ENCODE measurements at places on chromosomes 6 and 20.

- H3K27ac ChIP-seq = no peak overlapping the region
- H3K4me1 ChIP-seq = peaks cover 10% of the 10 kb centered on the region
- H3K36me3 ChIP-seq = no peaks in the 10 kb centered on the region
Observed at GRCh38 chr6:72809746-72810379, 188.0 kb downstream of the KCNQ5 start.

DNA sequence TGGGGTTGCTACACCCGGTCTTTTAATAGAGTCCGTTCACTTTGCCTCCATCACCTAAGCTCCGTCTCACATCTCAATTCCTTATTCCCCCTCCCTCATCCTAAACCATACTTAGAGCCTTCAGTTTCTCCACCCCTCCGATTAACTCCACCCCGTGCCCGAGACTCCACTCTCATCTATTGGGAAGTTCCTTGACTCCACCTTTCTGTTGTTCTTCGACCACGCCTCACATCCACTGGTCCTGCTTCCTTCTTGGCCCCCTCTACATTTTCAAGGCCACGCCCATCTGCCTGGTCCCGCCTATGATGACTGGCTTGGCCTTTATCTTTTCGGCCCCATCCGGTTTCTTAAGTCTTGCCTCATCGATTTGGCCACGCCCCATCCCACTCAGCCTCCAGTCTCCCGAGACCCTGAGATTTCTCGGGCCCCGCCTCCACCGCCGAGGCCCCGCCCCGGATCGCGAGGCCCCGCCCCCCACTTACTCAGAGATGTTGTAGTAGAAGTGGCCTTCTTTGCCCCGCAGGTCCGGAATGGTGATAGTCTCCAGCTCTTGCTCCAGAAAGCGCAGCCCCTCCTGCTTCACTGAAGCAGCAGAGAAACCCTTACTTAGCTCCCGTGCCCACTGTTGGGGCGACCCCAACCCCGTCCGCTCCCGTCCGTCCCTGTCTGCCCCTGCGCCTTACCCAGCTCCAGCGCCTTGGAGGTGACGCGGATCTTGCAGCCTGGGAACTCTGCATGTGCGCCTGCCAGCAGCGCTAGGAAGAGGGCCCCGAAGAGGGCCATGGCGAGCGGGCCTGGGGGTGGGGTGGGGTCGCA, 1.1 kb downstream of the PLTP start:
- no peaks in the 10 kb centered on the region for H3K27me3 ChIP-seq
- peak; percentile 98 for DNase-seq
- H3K4me3 ChIP-seq = peak overlapping the region; percentile 72
- H3K27ac ChIP-seq = peak overlapping the region; percentile 65
- peaks cover 21% of the 10 kb centered on the region for H3K4me1 ChIP-seq
- H3K36me3 ChIP-seq = no peaks in the 10 kb centered on the region

- H3K27me3 ChIP-seq = no peaks in the 10 kb centered on the region
- H3K4me3 ChIP-seq = no peak overlapping the region
- H3K27ac ChIP-seq = no peak overlapping the region
Observed at GRCh38 chr20:62298577-62299249, 4.1 kb upstream of the ADRM1 start.

DNA sequence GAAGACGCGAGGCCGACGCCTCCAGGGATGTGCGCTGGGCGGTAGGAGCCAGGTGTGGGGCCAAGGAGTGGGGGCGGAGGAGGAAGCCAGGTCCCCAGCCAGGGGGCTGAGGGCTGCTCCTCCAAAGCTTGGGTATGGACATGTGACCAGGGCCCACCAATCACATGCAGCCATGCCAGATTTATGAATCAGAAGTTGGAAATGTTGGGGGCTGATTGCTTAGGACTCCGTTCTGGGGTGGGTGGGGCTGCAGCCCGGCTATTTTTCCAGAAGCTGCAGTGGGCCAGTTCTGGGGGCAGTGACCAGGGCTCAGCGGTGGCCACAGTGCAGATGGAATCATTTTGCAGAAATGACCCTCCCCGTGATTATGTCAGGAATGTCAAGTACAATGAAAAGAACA, 96.0 kb downstream of the CEBPB start:
- H3K27me3 ChIP-seq = no peaks in the 10 kb centered on the region
- peak overlapping the region; percentile 34 for H3K4me3 ChIP-seq
- DNase-seq = peak; percentile 99
- H3K27ac ChIP-seq = peak overlapping the region; percentile 98

DNA sequence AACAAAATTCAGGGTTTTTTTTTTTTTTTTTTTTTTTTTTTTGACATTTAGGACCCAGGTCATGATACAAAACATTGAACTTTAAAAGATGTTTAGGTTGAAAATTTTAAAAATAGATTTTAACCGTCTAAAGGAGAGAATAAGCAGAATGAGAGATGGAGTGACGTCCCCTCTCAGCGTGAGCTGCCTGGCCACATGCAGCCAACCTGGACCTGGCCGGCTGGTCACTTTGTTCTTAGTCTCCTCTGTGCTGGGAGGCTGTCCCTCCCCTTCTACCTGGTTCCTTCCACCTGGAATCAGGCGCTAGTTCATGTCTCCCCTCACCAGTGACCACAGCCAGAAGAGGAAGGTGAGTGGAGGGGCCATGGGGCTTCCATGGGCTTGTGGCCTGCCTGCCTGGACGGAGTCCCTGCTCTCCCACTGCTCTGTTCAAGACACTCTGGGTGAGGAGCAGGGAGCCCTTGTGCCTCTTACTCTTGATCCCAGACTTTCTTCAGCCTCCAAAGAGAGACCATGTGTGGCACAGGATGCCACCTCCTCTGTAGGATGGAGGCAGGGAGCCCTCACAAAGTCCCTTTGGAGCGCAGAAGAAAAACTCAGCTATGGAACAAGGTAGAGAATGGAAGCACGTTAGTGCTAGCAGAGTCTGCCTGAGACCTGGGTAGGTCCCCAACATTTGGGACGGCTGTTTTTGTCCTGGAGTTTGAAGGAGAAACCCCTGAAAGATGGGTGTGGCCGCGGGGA, 31.7 kb downstream of the IRF4 start:
- no peaks in the 10 kb centered on the region for H3K36me3 ChIP-seq
- H3K4me1 ChIP-seq = peaks cover 12% of the 10 kb centered on the region
- peak; percentile 92 for DNase-seq

DNA sequence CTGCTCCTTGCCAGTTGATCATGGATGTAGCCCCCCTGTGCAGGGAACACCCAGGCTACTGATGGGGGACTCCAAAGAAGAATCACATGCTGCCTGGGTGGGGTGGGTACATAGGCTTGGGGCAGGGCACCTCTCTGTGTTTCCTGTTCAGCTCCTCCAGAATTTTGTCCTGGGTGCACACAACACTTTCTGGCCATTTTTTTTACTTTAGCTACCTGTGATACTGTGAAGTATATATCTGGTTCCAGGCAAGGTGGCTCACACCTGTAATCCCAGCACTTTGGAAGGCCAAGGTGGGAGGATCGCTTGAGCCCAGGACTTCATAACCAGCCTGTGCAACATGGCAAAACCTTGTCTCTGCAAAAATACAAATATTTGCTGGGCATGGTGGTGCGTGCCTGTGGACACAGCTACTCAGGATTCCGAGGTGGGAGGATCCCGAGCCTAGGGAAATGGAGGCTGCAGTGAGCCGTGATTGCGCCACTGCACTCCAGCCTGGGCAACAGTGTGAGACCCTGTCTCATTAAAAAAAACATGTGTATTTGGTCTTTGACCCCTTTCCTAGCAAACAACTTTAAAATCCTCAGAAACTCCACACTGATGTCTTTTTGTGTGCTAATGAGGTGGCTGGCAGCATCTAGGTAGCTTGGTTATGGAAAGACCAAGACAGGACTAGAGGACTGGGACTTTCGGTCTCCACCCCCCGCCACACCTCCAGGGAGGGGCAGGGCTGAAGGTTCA, 14.1 kb downstream of the SLC4A11 start:
- H3K36me3 ChIP-seq = peaks cover 30% of the 10 kb centered on the region
- H3K27me3 ChIP-seq = no peaks in the 10 kb centered on the region
- H3K4me1 ChIP-seq = no peaks in the 10 kb centered on the region
- no peak overlapping the region for H3K27ac ChIP-seq
- peak; percentile 52 for DNase-seq
- H3K4me3 ChIP-seq = no peak overlapping the region

GRCh38 chr6:43455531-43456428, at the start of gene DLK2:
Gene DLK2 (minus strand): TSS chr6:43455548. CDS start chr6:43454825, 723 bp downstream.
- peaks cover 16% of the 10 kb centered on the region for H3K36me3 ChIP-seq
- no peak for DNase-seq
- no peak within 1 kb of the TSS for H3K27ac ChIP-seq
- H3K4me3 ChIP-seq = peak within 1 kb of the TSS; percentile 69
- peaks cover 4% of the 10 kb centered on the region for H3K4me1 ChIP-seq

- no peak overlapping the region for H3K4me3 ChIP-seq
- H3K27me3 ChIP-seq = peaks cover 55% of the 10 kb centered on the region
- H3K4me1 ChIP-seq = peaks cover 7% of the 10 kb centered on the region
- peak; percentile 94 for DNase-seq
Observed at GRCh38 chr20:2756056-2756611, 44.3 kb downstream of the CPXM1 start.

DNA sequence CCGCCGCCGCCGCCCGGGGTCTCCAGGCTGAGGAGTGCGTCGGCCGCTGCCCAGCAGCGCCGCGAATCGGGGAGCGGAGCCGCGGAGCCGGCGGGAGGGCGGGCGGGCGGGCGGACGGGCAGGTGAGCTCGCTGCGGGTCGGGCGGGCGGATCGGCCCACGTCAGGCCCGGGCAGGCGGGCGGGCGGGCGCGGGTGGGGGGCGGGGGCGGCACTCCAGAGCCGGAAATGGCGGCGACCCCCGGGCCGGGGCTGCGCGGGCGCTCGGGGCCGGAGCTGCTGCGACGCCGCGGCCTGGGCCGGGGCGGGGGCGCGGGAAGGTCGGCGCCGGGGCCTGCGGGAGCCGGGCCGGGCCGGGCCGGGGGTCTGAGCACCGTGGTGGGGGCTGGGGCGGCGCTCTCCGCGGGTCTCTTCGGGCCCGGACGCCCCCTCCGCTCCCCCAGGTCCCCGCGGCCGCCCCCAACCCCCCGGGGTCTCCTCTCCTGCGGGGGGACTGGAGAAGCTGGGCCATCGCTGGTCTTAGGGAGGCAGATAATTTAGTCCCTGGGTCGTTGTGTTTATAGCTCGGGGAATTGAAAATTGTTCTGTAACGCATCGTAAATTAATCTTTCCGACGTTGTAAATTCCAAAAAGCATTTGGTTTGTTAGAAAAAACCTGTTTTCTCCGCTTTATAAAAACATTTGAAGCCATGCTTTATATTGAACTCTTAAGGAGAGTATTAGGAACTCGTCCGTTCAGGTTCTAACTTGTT, 451 bp downstream of the DNAJC5 start:
- peak overlapping the region; percentile 62 for H3K27ac ChIP-seq
- H3K4me1 ChIP-seq = peaks cover 15% of the 10 kb centered on the region
- DNase-seq = no peak
- peaks cover 31% of the 10 kb centered on the region for H3K36me3 ChIP-seq

GRCh38 chr20:21534453-21534852, 20.6 kb upstream of the NKX2-2 start:
- no peaks in the 10 kb centered on the region for H3K36me3 ChIP-seq
- H3K4me1 ChIP-seq = no peaks in the 10 kb centered on the region
- no peak for DNase-seq
- H3K27ac ChIP-seq = no peak overlapping the region

DNA sequence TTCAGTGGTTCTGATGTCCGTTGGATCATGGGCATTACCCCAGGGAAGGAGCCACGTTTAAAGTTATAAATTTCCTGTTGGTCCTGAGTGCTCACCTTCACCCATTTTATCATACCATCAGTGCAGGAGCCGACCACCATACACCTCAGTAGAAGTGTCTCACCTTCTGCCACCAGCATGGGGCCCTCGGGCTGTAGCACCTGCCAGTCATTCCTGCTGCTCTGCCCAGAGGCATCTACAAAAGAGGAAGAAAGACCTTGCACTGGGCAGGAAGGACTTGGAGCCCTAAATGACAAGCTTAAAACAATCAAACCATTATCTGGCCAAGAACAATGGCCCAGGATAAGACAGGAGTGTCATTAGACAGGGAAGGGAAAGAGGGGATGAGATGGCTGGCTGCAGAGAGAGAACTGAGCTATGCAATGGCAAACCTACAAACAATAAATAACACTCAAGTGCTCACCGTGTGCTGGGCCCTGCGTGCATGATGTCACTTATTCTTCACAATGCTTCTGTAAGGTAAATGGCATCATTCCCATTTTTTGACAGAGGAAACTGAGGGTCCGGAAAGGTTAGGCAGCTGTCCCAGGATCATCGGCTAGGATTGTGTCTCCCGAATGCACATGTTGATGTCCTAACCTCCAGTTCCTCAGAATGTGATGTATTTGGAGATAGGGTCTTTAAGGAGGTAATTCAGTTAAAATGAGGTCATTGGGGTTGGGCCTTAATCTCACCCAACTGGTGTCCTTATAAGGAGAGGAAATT, 11.2 kb downstream of the SIRPB2 start:
- no peak overlapping the region for H3K4me3 ChIP-seq
- no peaks in the 10 kb centered on the region for H3K27me3 ChIP-seq
- DNase-seq = no peak
- no peaks in the 10 kb centered on the region for H3K36me3 ChIP-seq

DNA sequence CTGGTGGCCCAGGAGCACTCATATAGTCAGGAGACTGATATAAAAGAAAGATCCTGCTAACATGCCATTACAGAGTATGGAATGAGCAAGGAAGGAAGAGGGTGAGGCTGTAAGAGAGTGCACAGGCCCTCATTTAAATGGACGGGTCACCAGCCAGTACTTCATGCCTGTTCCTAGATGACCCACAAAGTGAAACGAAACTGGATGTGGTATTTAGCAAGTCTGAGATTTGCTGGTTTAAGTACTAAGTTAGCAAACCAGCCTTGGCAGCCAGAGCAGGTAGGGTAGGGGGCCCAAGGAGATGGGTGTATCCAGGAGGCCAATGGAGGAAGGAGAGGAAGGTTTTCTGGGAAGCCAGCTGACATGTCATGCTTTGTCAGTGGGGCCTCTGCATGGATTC, 15.9 kb downstream of the NT5E start:
- peak overlapping the region; percentile 100 for H3K27ac ChIP-seq
- no peak overlapping the region for H3K4me3 ChIP-seq
- H3K27me3 ChIP-seq = no peaks in the 10 kb centered on the region
- peaks cover 57% of the 10 kb centered on the region for H3K36me3 ChIP-seq
- no peak for DNase-seq

DNA sequence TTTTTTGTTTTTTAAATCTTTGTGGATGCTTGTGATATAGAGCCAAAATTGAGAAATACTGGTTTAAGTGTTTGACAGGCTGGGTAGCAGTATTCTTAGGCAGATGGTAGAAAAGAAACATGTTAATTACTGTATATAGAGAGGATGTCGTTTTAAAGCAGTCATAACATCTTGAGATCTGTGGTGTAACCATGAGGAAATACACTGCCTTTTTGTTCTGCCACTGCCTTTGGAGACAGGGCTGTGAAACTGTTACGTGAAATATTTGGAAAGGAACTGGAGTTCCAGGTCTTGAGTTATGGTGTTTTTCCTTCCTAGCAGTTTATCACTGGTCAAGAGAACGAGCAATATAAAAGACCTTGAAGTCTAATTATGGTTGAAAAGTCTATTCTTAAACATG, 19.5 kb downstream of the STXBP5 start:
- H3K4me1 ChIP-seq = peaks cover 2% of the 10 kb centered on the region
- H3K36me3 ChIP-seq = peaks cover 20% of the 10 kb centered on the region
- no peak for DNase-seq
- H3K27me3 ChIP-seq = no peaks in the 10 kb centered on the region
- H3K4me3 ChIP-seq = no peak overlapping the region

DNA sequence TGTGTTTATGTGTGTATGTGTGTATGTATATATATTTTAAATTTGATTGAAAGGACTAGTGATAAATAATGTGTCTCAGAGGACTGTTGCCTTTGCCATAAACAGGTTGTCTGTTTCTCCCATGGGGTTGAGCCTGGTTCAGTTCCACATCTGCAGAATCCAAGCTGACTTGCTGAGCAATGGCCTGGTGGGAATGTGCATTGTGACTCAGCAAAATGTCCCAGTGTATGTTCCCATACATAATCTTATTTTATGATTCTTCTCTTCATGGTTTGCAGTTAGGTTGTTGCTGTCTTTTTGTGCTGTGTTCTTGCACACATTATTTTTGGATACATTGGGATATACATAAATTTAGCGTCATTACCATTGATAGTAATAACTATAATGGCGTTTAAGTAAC, 115.6 kb upstream of the SLC24A3 start:
- H3K36me3 ChIP-seq = no peaks in the 10 kb centered on the region
- no peak overlapping the region for H3K27ac ChIP-seq
- DNase-seq = no peak
- H3K27me3 ChIP-seq = no peaks in the 10 kb centered on the region
